PC-9 (cell line): ENCODE measurements at places on chromosomes 6 and 20. TPM values are rescaled to one million over a fixed set of nuclear protein-coding genes. Genes with fewer than 3 reads are reported as not detected.

GRCh38 chr6:150314230-150315188 lies 54.3 kb upstream of the IYD start:
- H3K27ac ChIP-seq, result no peak overlapping the region
- H3K4me1 ChIP-seq, result no peaks in the 10 kb centered on the region; the same call in 1 of the 2 replicates
- H3K4me3 ChIP-seq, result no peak overlapping the region
- no peaks in the 10 kb centered on the region for H3K36me3 ChIP-seq
- no peak for DNase-seq
- no peaks in the 10 kb centered on the region for H3K27me3 ChIP-seq

DNA sequence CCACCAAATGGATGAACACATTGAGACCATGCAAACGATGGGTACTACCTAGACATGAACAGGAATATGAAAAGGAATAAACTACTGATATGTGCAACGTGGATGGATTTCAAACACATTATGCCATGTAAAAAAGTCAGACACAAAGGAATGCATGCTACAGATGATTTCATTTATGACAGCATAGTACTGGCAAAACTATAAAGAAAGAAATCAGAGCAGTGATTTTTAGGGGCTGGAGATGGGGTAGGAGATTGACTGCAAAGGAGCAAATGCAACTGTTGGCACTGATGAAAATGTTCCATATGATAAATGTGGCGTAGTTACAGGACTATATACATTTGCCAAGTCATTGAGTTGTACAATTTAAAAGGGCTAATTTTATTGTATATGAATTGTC lies 13.4 kb upstream of the COL12A1 start:
- no peaks in the 10 kb centered on the region for H3K4me1 ChIP-seq
- H3K27me3 ChIP-seq, result no peaks in the 10 kb centered on the region
- no peak for DNase-seq

DNA sequence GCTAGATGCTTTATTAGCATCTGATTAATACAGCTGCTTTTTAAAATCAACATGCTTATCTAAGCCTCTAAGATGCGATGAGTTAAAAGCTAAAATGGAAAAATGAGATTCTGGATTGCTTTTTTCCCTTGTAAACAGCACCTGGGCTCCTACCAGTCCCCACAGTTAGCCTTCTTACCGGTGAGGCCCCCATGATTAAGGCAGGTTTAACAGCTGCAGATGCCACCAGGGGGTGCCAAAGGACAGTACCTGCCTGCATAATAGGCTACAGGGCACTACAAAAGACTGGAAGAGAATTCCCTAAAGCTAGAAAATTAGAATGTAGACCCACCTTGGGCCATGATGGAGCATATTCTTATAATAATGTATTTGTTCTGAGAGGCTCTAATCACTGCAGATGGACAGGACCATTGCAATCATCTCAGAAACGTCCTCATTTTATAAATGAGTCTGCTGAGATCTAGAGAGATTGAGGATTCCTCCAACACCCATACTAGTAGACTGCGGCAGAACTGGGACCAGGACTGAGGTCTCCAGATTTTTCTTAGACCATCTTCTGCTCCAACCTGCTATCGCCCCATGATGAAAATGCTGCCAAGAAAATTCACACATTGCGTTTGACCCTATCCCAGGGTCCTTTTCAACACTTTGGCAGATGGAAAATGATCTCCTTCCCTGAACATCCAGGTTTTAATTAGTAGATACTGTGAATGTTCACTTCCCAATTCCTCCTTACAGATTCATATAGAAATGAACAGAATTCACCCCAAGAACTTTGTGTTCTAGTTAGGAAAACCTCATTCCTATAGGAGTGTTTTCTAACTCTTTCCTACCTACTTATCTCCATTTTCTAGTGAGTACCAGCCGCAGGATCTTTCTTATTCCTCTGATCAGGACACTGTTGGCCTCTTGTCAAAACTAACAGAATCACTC lies 148.8 kb downstream of the RPS12 start:
- peaks cover 29% of the 10 kb centered on the region for H3K4me1 ChIP-seq
- no peak overlapping the region for H3K27ac ChIP-seq
- peak; percentile 61 for DNase-seq
- H3K36me3 ChIP-seq, result no peaks in the 10 kb centered on the region
- no peaks in the 10 kb centered on the region for H3K27me3 ChIP-seq

DNA sequence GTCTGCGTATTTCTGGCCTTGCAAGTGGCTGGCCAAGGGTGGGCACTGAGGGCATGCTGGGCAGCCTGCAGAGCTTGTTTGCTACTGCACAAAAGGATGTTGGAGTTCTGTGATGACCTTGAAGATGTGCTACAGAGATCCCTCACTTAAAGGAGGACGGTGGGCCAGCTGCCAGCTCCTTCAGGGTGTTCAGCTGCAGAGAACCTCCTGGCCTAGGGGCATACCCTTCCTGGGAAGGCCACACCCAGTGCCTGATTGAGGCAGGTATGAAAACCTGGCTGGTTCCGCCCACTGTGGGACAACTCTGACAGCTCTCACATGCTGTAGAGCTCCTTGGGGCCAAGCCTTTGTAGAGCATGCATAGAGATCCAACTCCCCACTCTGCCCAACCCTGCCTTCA lies 3.0 kb upstream of the KCNK17 start:
- H3K4me1 ChIP-seq, result no peaks in the 10 kb centered on the region
- H3K4me3 ChIP-seq, result no peak overlapping the region
- no peak for DNase-seq
- peaks cover 81% of the 10 kb centered on the region for H3K27me3 ChIP-seq

GRCh38 chr20:57847104-57847503 lies 137.3 kb upstream of the PMEPA1 start:
- H3K27me3 ChIP-seq, result no peaks in the 10 kb centered on the region
- H3K36me3 ChIP-seq, result no peaks in the 10 kb centered on the region
- H3K27ac ChIP-seq, result no peak overlapping the region
- H3K4me3 ChIP-seq, result no peak overlapping the region
- DNase-seq, result no peak
- H3K4me1 ChIP-seq, result no peaks in the 10 kb centered on the region

GRCh38 chr6:20404641-20405032 lies 3.0 kb downstream of the E2F3 start:
- peaks cover 16% of the 10 kb centered on the region for H3K4me1 ChIP-seq
- peak overlapping the region; percentile 93 for H3K4me3 ChIP-seq
- peak; percentile 59 for DNase-seq
- peaks cover 19% of the 10 kb centered on the region; the same call in 1 of the 2 replicates for H3K36me3 ChIP-seq

DNA sequence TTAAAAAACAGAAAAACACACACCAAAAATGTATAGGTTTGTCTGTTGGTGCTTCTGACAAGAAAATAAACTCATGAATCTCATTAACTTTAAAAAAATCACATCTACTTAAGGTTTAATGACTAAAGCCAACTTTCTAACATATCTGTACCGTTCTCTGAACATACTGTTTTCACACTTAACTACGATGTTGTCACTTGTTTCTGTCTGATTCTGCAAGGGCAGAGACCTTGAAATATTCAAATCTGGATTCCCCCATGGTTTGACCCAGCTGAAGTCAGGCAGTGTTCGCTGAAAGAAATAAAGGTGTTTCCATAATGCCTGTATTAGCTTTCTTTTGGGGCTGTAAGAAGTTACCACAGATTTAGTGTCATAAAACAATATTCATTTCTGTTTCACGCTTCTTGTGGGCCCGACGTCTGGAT lies 2.7 kb upstream of the ASXL1 start:
- no peaks in the 10 kb centered on the region for H3K27me3 ChIP-seq
- H3K4me3 ChIP-seq, result no peak overlapping the region
- H3K27ac ChIP-seq, result no peak overlapping the region
- peaks cover 44% of the 10 kb centered on the region for H3K4me1 ChIP-seq

GRCh38 chr6:151063842-151064647 lies 175.7 kb upstream of the AKAP12 start:
- DNase-seq, result no peak
- peak overlapping the region; percentile 57 for H3K27ac ChIP-seq
- H3K36me3 ChIP-seq, result no peaks in the 10 kb centered on the region; the same call in 1 of the 2 replicates

The COQ3 gene
- 10.9 and 14.4 TPM in 2 replicates for total RNA-seq

The DEFB124 gene
- total RNA-seq, result not detected in 2 replicates
